Neural crest cell (in vitro differentiated cells): ENCODE measurements at places on chromosomes 12 and 14. TPM values are rescaled to one million over a fixed set of nuclear protein-coding genes. Genes with fewer than 3 reads are reported as not detected.

- no peak for DNase-seq
These were observed 120.6 kb downstream of the TGFB3 start for GRCh38 chr14:75861161-75861621.

- no peak for DNase-seq
These were observed 72.9 kb upstream of the KRAS start for GRCh38 chr12:25323581-25323982.

- DNase-seq: no peak
These were observed 7.4 kb downstream of the TMEM120B start for GRCh38 chr12:121719926-121720414.

DNA sequence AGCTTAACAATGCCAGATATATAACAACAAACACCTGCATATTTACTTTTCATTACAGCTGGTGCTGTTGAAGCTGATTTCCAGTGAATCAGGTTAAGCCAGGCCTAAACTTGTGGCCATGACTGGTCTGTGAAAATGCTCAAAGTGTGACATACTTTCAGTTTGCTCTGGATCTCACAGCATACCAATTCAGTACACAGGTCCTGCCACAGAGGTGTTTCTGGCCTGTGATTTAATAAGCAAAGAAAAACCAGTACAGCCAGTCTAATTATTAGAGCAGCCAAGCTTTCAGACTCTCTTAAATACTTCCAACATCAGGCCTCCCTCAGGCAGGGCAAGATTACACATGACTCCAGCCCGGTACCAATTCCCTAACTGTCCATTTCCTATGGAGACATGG, 27.4 kb upstream of the TMCC3 start:
- no peak for DNase-seq

DNA sequence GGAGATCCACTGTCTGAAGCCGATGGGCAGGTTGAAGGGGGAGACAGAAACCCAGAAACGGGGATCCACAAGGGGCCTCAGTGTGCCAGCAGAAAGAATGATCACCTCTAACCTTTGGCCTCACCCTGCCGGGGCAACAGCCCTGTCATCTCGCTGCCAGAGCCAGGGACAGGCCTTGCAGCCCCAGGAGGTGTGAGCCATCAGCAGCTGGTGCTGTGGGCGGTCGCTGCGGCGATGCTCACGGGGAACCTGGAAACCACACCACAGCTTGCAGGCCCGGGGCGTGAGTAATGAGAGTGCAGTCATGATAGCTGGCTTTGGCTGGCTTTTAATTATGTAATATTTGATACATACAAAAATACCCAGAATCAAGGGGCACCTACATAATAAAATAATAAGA, 4.7 kb upstream of the TTC7B start:
- DNase-seq: no peak

DNA sequence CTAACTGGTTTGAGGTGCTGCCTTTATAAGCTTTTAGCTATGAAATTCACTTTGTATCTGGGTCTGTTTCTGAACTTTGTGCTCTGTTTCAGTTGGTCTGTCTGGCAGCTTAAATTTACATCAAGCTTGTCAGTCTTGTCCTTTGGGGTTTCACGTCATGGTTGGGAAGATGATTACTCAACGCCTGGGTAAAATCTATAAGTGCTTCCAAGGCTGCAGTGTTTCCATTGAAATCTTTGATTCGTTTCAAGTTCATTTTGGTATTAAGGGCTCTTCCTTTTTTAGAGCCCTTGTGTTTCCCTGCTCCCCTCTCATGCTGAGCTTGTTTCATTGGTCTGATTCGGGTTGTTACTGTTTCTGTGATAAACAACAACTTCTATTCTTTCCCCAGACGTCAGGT, 58.2 kb downstream of the FBXW8 start:
- no peak for DNase-seq

DNA sequence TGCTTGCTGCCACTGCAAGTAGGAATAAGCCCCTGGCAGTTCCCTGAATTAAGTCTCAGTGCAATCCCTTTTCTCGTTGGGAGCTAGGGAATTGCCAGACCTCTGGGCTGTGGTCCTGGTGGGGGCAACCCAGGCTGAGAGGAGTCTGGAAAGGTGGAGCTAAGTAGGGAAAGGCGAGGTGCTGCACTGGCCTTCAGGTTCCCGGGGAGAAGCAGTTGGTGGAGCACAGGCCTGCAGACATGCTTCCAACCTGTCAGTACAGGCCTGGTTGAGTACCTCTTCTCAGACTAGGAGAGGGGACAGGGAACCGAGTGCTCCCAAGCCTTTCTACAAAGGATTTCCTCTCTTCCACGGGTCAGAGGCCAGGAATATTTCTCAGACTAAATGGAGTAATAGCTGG, 1.5 kb downstream of the NRIP2 start:
- no peak for DNase-seq

DNA sequence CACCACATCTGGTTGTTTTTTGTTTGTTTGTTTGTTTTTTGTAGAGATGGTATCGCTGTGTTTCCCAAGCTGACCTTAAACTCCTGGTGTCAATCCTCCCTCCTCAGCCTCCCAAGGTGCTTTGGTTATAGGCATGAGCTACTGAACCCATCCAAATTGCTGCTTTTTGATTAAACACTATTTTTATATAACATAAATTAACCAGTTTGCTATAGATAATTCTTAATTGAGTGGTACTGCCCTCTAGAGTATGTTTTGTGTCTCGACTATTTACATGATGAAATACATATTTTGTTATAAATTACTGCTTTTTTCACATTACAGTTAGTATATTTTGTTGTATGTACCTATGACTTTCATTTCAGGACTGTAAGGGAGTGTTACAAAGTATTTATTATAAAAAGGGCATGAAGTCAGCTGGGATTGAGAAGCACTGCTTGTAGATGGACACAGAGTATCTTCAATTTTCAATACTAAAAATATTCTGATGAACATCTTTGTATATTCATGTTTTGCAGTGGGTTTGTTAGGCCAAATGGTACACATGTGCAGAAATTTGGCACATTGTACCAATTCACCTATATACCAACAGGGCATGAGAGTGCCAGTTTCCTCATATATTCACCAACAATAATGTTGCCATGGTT, 14.9 kb upstream of the SCAF11 start:
- DNase-seq: no peak

GRCh38 chr12:123601602-123602489, at the start of gene DDX55:
TSS of gene DDX55 (plus strand) at chr12:123602099. CDS start at chr12:123602149, 50 bp downstream.
- peak; percentile 71 for DNase-seq

DNA sequence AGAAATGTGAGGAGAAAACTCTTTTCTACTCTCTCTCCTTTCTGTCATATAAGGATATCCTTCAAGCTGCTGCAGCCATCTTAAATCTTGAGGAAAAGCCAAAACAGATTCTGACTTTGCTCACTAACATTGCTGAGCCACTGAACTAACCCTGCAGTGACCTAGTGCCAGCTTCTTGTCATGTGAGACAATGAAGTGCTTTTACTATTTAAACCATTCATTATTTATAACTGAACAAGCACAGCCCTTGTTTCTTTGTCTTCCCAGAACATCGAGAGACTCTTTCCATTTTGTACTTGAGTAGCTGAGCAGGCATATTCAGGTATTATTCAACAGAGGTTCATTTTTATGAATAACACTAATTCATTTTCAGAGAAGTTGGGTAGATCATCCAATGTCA, 455.0 kb upstream of the TMPO start:
- no peak for DNase-seq

DNA sequence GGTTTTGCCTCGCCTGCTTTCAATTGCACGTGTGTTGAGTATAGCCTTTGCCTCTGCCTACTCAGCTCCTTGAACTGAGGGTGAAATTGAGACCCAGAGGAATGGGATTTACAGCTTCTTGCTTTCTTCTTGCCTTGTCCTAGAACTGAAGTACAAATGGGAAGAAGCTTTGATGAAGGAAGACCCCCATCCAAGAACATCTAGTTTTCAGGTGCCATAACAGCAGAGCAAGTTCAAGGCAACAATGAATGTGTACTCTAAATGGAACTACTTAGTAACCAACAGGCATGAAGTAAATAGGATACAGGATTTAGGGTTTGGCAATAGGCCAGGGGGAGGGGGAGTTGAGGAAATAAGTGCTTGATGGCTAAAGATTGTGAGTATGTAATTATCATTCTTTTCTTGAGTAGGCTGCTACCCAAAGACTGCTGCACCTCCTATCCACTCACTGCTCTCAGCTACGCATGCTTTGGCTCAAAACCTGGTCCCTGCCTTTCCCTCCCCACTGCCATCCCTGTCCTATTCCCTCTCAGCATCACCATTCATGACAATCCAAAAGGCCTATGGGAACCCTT, 2.1 kb downstream of the GPX2 start:
- DNase-seq: no peak

- no peak for DNase-seq
These were observed 92.8 kb downstream of the ASCL1 start for GRCh38 chr12:103050273-103050672.

DNA sequence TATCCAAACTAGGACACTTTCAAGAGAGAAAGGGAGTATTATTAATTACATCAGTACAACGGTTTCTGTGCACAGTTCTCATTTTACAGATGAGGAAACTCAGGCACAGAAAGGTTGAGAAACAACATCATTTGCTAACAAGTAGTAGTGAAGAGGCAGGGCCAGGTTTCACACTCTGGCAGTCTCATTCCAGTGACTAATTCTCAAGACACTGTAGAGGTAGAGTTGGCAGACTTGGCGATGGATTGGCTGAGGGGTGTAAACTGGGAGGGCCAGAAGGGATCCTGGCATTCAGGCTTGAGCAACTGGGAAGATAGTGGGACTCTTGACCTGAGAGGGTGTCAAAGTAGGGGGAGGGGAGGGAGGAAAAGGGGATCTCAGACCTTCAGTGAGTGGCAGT, 73.8 kb upstream of the BDKRB2 start:
- no peak for DNase-seq

DNA sequence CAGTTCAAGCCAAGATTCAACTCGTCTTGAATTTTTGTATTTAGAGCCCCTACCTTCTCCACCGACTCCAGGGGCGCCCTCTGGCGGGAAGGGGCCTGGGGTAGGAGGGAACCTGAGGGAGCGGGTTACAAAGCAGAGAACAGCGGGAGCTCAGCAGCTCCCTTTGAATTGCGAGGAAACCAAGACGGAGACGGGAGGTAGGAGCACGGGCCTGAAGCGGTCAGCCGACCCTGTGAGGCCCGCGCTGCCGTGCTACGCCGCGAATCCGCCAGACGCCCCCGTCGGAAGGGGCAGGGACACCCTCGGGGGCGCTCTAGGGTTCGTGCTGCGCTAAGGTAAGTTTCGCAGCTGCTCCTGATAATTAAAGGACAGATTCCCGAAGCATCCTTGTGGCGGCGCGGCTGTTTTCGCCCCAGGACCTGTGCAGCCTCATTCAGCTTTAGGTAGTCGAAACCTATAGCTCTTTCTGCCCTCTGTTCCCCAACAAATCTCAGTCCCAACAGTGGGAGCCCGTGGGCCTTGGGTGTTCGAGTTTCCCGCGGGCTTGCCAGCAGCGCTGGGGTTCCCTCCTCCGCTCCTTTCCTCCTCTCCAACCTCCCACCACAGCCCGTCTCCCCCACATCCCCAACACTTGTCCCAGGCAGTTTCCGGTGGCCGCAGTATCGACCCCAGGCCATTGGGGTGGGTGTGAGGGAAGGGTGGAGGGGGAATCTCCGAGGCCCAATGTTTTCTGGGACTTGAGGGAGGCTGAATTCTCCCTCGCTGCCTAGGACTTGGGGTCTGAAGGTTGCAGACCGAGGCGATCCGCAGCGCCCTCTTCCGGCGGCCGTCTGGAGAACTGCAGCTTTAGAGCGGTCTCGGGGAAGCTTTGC, 5.1 kb upstream of the NKX2-1 start:
- DNase-seq: peak; percentile 72

DNA sequence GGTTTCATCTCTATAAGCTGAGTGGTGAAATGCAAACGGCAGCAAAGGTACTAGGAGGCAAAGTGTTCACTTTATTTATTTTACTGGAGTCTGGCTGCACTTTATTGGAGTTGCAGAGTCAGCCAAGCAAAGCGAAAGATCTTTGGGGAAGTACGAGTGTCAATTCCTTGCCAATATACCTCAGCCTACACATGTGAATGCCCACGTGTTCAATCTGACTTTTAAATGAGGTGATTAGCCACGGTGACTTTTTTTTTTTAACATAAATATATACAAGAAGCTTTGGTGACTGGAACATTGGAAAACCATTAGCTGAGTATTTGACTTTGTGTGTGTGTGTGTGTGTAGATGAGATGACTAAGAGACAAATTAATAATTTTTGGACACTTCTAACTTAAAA, 178.8 kb downstream of the NTS start:
- no peak for DNase-seq

GRCh38 chr12:111122458-111122878, 202.1 kb upstream of the MYL2 start:
- DNase-seq: no peak

GRCh38 chr12:120200364-120200800, 529 bp downstream of the RPLP0 start:
- no peak for DNase-seq

DNA sequence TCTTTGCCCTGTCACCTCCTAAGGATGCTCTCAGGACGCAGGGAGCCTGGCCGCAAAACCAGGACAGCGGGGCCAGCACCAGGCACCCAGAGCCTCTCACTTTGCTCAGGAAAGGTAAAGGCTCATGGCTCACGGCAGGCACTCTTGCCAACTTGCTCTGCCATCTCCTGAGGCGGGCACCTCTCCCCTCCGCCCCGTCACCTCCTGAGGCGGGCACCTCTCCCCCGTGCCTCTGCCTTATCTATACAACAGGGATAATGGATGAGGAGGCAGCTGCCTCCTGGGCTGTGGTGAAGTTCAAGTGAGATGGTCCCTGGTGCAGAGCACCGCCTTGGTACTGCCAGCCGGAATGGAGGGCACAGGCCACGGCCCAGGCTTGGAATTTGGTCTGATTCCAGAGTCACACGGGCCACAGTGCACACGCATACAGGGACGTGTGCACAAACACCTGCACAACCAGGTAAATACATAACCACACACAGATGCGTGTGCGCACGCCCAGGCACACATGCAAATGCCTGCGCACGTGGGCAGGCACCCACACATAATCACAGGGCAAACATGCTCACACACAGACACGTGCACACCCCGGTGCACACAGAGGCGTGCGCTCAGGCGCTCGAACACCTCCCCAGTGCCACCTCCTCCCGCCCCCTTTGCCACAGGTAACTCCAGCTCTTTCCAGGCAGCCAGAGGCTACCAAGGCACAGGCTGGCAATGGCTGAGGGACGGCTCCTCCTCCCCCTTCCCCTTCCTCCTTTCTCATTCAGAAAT, 11.6 kb downstream of the DEGS2 start:
- DNase-seq: no peak

GRCh38 chr14:49971156-49972130, 78.6 kb downstream of the ARF6 start:
- no peak for DNase-seq

- no peak for DNase-seq
These were observed 133.8 kb downstream of the SLC2A13 start for GRCh38 chr12:39972119-39972518.

The SOX5 gene
- total RNA-seq: 86.6 and 86.8 TPM in 2 replicates

The FLRT2 gene
- 13.5 and 14.9 TPM in 2 replicates for total RNA-seq

The OR4K2 gene
- total RNA-seq: not detected in 2 replicates

The PFKM gene
- 129 and 132 TPM in 2 replicates for total RNA-seq

The NGB gene
- not detected in 2 replicates for total RNA-seq

The BEST3 gene
- not detected in 2 replicates for total RNA-seq

The RNASE2 gene
- total RNA-seq: not detected in 2 replicates

The KLHL33 gene
- total RNA-seq: 0.07 TPM in 1 of 2 replicates, not detected in the other

The CYP46A1 gene
- 3.0 and 3.6 TPM in 2 replicates for total RNA-seq

The EPYC gene
- total RNA-seq: not detected in 2 replicates

The CCND2 gene
- 186 TPM in 2 replicates for total RNA-seq
